ENCODE measurements at places on chromosomes 2 and 18. TPM values are rescaled to one million over a fixed set of nuclear protein-coding genes. Genes with fewer than 3 reads are reported as not detected.

The STAMBP gene
- total RNA-seq, result 37.9 TPM

The ZNF24 gene
- 27.0 TPM for total RNA-seq

The RASGRP3 gene
- total RNA-seq, result 6.7 TPM

The CCNT2 gene
- total RNA-seq, result 15.8 TPM

The HOXD1 gene
- total RNA-seq, result 3.0 TPM

The THUMPD2 gene
- 15.8 TPM for total RNA-seq

The SERPINB3 gene
- total RNA-seq, result not detected

The TACR1 gene
- not detected for total RNA-seq

The RNU2-63P gene
- total RNA-seq, result not detected

The DSG4 gene
- total RNA-seq, result not detected

The RTP5 gene
- total RNA-seq, result not detected

The LYG1 gene
- not detected for total RNA-seq

The UGT1A6 gene
- 1.1 TPM for total RNA-seq

The ZNF512 gene
- total RNA-seq, result 26.1 TPM

The SERPINB11 gene
- total RNA-seq, result not detected

The CENPA gene
- 27.9 TPM for total RNA-seq

The ACADL gene
- total RNA-seq, result not detected

The CCDC74A gene
- total RNA-seq, result 18.7 TPM

The DSC3 gene
- total RNA-seq, result not detected

The AFG3L2 gene
- total RNA-seq, result 54.3 TPM

The ALK gene
- 0.03 TPM for total RNA-seq

The EIF2B4 gene
- total RNA-seq, result 40.3 TPM

The NTSR2 gene
- total RNA-seq, result not detected

The PLCD4 gene
- total RNA-seq, result 0.06 TPM

The POTEI gene
- total RNA-seq, result 0.40 TPM

The ZDBF2 gene
- 8.3 TPM for total RNA-seq

The ACVR1C gene
- 0.39 TPM for total RNA-seq

The SLC5A7 gene
- not detected for total RNA-seq

The EVX2 gene
- total RNA-seq, result not detected

The SERPINB7 gene
- total RNA-seq, result 1.4 TPM

The GKN2 gene
- not detected for total RNA-seq

The CCDC138 gene
- total RNA-seq, result 28.1 TPM

The ALPI gene
- not detected for total RNA-seq

The TMEFF2 gene
- total RNA-seq, result 0.12 TPM

The M1AP gene
- total RNA-seq, result not detected

The RESP18 gene
- not detected for total RNA-seq

The LCT gene
- 0.40 TPM for total RNA-seq

The LIMS1 gene
- 99.2 TPM for total RNA-seq

The ZC3H6 gene
- 0.69 TPM for total RNA-seq

The OSGEPL1 gene
- total RNA-seq, result 5.1 TPM

The BMPR2 gene
- total RNA-seq, result 8.2 TPM
